ENCODE measurements at places on chromosomes 6 and 20.

GRCh38 chr6:113050979-113051378 lies 703.8 kb downstream of the RFPL4B start:
- H3K27ac ChIP-seq: no peak overlapping the region
- H3K4me1 ChIP-seq: peaks cover 31% of the 10 kb centered on the region
- DNase-seq: no peak
- H3K27me3 ChIP-seq: no peaks in the 10 kb centered on the region
- H3K36me3 ChIP-seq: no peaks in the 10 kb centered on the region

DNA sequence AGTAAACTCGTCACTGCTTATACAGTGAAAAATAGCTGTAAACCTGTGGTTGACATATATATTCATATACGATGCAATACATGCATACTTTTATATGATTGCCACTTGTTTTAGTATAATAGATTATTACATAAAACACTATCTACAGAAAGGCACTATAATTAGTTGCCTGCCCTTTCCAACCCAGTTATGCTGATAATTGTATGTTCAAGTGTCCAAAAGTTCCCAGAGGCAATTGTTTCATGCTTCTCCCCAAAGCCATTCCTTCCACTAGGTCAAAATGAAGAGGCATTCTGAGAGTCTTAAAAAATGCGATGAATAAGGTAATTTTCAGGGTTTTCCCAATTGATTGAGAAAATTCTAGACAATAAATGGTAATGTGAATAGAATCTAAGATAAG lies 434.6 kb downstream of the LMBRD1 start:
- no peak overlapping the region for H3K4me3 ChIP-seq
- no peaks in the 10 kb centered on the region for H3K4me1 ChIP-seq
- no peak overlapping the region for H3K27ac ChIP-seq
- no peaks in the 10 kb centered on the region for H3K27me3 ChIP-seq
- H3K36me3 ChIP-seq: no peaks in the 10 kb centered on the region
- no peak for DNase-seq

- no peak for DNase-seq
- H3K27ac ChIP-seq: no peak overlapping the region
- no peaks in the 10 kb centered on the region for H3K36me3 ChIP-seq
- no peak overlapping the region for H3K4me3 ChIP-seq
- no peaks in the 10 kb centered on the region for H3K27me3 ChIP-seq
- H3K4me1 ChIP-seq: peaks cover 21% of the 10 kb centered on the region
These were observed 102.2 kb downstream of the SOD2 start for GRCh38 chr6:159590835-159591234.

DNA sequence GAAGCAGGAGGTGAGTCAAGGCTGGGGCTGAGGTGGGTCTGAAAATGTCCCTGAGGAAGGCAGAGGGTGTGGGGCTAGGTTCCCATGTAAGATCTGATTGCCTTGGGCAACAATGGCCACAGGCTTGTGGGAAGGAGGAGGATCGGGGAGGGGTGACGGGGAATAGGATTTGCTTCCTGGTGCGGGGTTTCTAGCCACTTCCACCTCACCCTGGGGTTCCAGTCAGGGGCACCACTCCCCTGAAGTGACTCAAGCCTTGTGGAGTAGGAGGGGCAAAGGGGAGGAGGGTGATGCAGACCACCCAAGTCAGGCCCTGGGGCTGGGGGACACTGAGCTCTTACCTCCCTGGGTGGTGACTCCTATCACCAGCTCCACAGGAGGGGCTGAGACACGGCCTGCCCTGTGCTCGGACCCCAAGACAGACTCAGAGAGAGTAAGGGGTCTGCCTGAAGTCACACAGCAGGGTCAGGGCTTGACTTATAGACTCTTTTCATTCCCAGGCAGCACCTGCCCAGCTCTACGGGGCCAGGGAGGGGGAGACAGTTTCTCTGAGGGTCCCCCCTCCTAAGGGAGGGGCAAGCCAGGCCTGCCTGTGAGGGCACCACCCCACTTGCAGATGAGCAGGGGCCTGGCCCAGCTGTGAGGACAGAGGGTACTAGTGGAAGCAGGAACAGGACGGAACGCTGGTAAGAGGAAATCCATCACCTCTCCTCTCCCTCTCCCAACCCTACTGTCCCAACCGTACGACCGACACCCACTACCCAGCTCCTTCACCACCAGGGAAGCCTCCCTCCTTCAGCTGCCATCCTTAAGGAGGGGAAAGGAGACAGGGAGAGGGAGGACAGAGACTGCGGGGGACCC lies 12.4 kb upstream of the SPDEF start:
- H3K27ac ChIP-seq: no peak overlapping the region
- H3K4me3 ChIP-seq: no peak overlapping the region
- H3K36me3 ChIP-seq: no peaks in the 10 kb centered on the region
- H3K4me1 ChIP-seq: no peaks in the 10 kb centered on the region
- H3K27me3 ChIP-seq: no peaks in the 10 kb centered on the region
- DNase-seq: no peak

DNA sequence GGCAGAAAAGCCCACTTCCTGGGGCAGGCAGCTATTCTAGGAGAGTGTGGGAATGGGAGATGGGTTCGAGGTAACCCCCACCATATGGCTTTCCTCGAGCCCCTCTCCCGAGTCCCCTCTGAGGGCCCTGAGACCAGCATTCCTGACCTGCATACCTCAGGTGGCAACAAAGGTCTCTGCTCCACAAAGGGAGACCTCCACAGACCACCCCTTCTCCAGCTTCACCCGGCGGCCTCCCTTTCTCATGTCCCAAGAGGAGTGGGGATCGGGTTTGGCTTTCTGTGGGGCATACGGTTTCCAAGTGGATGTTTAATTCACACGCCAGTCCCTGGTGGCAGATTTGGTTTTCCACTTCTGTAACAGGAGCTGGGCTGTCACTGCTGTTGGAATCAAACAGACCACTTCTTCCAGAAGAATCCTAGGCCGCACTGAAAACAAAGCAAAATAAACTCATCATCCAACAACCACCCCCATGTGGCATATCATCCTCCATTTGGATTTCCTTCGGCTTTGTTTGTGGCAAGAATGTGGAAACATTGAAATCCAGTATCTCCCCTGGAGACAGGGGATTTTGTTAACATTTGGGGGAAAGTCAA lies 83.2 kb downstream of the DLL1 start:
- no peak for DNase-seq
- no peaks in the 10 kb centered on the region for H3K4me1 ChIP-seq
- H3K27ac ChIP-seq: no peak overlapping the region

DNA sequence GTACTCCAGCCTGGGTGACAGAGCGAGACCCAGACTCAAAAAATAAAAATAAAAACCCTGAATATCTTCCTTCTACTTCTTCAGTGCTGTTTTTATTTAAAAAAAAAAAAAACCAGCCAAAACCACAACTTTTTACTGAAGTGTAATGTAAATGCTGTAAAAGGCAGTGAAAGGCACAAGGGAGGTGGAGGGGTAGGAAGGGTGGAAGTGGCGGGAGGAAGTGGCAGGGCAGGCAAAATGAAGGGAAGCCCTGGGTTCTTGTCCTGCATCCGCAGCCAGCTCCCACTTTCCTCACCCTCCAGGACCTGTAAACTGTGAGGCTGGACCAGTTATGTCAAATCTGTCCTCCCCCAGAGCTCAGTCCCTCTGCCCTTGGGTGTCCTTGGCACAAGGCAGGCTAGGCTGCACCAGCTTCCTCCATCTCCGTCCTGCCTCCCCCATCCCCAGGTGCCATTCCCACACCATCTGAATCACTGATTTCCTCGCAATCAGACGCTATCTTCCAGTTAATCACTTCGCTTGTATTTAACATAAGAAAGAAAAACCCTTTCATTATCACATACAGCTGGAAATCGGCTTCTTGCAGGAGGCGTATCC lies 13.7 kb upstream of the PANK2 start:
- H3K4me1 ChIP-seq: peaks cover 3% of the 10 kb centered on the region
- peaks cover 10% of the 10 kb centered on the region for H3K36me3 ChIP-seq
- no peaks in the 10 kb centered on the region for H3K27me3 ChIP-seq
- no peak overlapping the region for H3K27ac ChIP-seq
- no peak overlapping the region for H3K4me3 ChIP-seq
- DNase-seq: no peak

GRCh38 chr6:88378639-88379038 lies 212.5 kb upstream of the CNR1 start:
- peaks cover 24% of the 10 kb centered on the region for H3K27me3 ChIP-seq
- DNase-seq: no peak
- no peaks in the 10 kb centered on the region for H3K36me3 ChIP-seq
- H3K27ac ChIP-seq: no peak overlapping the region

GRCh38 chr6:156634048-156634447 lies 143.1 kb upstream of the ARID1B start:
- DNase-seq: no peak
- H3K4me1 ChIP-seq: no peaks in the 10 kb centered on the region
- H3K36me3 ChIP-seq: no peaks in the 10 kb centered on the region
- no peaks in the 10 kb centered on the region for H3K27me3 ChIP-seq
- H3K27ac ChIP-seq: no peak overlapping the region
- H3K4me3 ChIP-seq: no peak overlapping the region

DNA sequence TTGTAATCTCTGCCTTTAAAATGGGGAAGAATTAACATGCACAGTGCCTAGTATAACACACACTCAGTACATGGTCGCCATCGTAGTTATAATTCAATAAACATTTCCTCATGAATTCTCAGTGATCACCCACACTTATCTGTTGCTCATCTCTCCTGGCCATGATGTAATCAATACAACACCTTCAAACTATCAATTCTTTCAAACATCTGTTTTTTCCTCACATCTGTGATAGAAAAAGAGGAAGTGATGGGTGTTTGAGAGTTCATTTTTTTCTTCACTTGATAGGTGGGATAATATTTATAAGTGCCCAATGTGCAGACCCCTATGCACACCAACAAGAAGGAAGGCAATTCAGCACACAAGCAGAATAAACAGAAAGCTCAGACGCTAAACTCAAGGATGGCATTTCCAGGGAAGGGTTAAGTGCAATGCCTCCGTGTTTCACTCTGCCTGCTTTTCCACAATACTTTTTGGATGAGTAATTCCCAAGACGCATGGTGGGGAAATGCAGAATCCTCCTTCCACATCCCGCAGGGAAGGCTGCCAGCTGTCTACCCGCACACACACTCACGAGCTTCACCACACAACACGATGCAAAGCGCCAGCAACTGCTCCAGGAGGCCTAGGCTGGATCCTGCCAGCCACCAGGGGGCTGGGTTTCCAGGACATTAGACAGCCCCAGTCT lies 100.3 kb downstream of the GMPR start:
- H3K36me3 ChIP-seq: no peaks in the 10 kb centered on the region
- no peaks in the 10 kb centered on the region for H3K27me3 ChIP-seq
- H3K4me1 ChIP-seq: peaks cover 49% of the 10 kb centered on the region
- peak; percentile 99 for DNase-seq
- H3K27ac ChIP-seq: peak overlapping the region; percentile 82

DNA sequence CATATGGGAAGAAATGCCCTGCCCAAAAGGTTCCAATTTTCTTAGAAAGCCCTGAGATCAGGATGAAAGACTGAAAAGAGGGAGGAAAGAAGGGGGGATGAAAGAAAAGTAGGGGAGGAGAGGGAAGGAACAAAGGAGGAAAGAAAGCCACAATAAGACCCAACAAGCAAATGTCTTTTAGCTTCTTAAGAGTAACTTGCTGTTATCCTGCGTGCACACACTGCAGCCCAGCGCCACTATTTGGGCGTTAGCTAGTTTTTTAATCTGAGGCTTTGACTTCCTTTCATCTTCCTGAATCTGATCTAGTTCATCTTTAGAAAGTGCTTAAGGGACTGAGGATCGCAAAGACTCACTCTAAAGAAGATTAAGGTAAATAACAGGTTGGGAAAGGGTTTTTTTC lies 77.4 kb upstream of the HDDC2 start:
- no peak overlapping the region for H3K4me3 ChIP-seq
- H3K27ac ChIP-seq: no peak overlapping the region
- H3K4me1 ChIP-seq: peaks cover 6% of the 10 kb centered on the region
- no peaks in the 10 kb centered on the region for H3K36me3 ChIP-seq

DNA sequence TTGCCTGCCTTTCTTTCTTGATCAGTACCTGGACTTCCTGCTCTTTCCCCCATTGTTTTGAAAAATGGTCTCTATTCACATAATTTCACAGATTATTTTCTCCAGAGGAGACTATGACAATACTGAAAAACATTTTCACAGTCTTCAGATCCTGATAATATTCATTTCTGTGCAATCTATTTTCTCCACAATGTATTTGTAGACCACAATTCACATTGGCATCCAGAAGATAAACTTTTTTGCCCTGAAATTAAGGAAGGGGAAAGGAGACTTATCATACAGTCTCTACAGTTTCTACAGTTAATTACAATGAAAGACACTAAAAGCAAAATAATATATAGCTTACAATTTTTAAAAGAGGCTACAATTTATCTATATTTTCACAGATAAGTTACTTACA lies 18.4 kb downstream of the LCA5 start:
- DNase-seq: no peak
- no peaks in the 10 kb centered on the region for H3K4me1 ChIP-seq
- no peaks in the 10 kb centered on the region for H3K27me3 ChIP-seq
- H3K27ac ChIP-seq: no peak overlapping the region

DNA sequence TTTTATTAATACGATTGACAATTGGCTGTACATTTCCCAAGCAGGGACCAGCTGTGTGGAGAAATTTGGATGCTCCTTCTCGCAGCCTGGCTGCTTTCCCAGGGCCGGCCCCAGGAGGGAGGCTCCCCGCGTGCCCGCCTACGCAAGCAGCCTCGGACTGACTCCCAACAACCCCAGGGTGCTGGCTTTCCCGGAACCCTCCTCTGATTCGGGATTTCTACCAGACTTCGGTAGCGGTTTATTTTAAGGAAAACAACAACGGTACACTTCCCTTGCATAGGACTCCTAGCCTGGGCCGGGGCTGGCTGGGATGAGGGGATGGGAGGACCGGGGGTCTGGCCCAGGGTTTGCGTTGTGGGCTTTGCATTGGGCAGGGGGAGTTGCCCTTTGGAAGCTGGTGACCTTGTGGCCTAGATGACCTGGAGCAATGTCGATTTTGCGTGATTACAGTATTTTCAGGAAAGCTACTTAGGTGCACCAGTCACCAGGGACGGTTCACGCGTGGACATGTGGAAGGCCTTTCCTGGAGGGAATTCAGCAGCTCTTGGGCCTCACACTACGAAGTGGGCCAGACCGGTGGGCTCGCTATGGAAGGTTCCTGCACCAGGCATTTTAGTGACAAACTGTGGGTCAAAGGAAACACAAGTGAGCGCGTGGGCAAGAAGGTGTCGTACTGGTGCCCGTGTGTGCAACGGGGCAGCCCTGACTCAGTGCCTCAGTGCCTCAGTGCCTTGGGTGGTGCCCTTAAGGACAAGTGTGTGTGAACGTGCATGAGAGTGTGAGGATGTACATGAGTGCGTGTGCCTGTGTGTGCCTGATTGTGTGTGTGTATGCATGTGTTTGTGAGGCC lies 20.7 kb upstream of the PHACTR3 start:
- no peak overlapping the region for H3K27ac ChIP-seq
- no peaks in the 10 kb centered on the region for H3K27me3 ChIP-seq
- no peaks in the 10 kb centered on the region for H3K36me3 ChIP-seq
- DNase-seq: no peak
- no peak overlapping the region for H3K4me3 ChIP-seq

- no peaks in the 10 kb centered on the region for H3K36me3 ChIP-seq
- peaks cover 6% of the 10 kb centered on the region for H3K4me1 ChIP-seq
- no peak overlapping the region for H3K27ac ChIP-seq
- DNase-seq: no peak
These were observed 94.7 kb downstream of the CLIC5 start for GRCh38 chr6:45920819-45921511.

GRCh38 chr6:125957845-125958244 lies 1.3 kb downstream of the HINT3 start:
- H3K27me3 ChIP-seq: peaks cover 2% of the 10 kb centered on the region
- H3K27ac ChIP-seq: no peak overlapping the region
- peak; percentile 14 for DNase-seq
- H3K4me1 ChIP-seq: peaks cover 13% of the 10 kb centered on the region
- H3K4me3 ChIP-seq: peak overlapping the region; percentile 90

GRCh38 chr6:99333068-99333467 lies 16.4 kb downstream of the FAXC start:
- H3K27ac ChIP-seq: no peak overlapping the region
- H3K27me3 ChIP-seq: no peaks in the 10 kb centered on the region
- no peak for DNase-seq
- H3K36me3 ChIP-seq: no peaks in the 10 kb centered on the region
